T47D (cell line): ENCODE measurements at places on chromosomes 12 and 14.

DNA sequence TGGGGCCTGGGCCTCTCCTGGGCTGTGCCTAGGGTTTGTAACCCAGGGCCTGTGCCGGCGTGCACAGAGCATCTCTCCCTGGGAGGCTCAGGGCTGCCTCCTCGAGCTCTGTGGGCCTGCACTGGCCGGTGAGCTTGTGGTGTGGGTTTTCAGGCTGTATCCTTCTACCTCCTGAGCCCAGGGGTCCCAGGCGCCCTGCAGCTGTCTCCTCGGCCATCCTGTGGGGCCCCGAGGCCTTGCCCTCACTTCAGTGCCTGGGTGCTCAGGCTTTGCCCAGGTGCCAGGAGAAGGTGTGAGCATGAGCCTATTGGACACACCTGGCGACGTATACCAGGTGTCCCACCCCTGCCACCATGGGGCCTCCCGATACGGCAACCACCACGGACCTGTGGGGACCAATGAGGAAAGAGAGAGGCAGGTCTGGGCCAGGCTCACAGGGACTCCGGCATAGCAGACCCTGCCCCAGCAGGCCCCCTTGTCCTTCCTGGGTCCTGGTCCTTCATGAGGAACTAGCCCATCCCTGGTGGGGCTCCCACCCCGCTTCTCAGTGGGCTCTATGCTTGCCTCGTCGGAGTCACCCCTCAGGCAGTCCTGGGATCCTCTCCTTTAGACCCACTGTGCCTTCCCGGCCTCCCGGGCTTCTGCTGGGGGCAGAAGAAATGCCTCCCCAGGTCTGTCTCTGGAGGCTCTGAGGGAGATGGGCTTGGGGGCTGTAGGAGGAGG, 400.2 kb downstream of the TMEM121 start:
- no peak for DNase-seq

- DNase-seq: no peak
Measured at GRCh38 chr12:11729008-11729407, 79.5 kb downstream of the ETV6 start.

DNA sequence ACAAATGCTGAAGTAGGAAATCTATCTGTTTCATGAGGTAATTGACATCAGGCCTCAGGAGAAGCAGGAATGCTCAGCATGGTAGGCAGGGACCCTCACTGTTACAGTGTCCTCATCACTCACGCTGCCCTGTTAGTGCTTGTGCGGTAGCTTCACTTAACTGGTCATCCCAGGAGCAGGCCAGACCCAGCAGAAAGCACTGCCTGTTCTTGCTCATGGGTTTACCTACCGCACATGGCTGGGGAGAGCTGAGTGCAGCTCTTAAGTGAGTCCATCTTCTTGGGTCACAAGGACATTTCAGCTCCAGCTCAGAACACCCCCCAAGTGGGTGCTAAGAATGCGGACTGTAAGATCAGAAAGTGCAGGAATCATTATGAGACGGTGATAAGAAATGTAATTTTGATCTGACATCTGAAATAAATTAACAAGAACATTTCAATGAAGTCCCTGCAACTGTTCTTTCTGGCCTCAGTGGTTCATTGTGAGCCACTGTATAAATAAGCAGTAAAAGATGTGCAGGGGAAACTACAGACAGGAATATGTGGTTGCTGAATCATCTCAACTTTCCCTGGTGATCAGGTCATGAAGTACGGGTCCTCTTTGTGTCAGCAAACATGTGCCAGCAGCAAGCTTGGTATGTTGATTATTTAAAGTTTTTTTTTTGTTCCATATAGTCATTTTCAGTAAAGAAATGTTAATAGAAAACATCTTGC, 757.7 kb upstream of the TMEM132C start:
- DNase-seq: no peak

- DNase-seq: peak; percentile 70
Measured at GRCh38 chr12:42325653-42326474, at the start of the genes PPHLN1 and ZCRB1. PPHLN1 (plus strand) TSS chr12:42326167; CDS start chr12:42335903, 9,736 bp downstream. ZCRB1 (minus strand) TSS chr12:42326094; CDS start chr12:42324102, 1,992 bp downstream.

DNA sequence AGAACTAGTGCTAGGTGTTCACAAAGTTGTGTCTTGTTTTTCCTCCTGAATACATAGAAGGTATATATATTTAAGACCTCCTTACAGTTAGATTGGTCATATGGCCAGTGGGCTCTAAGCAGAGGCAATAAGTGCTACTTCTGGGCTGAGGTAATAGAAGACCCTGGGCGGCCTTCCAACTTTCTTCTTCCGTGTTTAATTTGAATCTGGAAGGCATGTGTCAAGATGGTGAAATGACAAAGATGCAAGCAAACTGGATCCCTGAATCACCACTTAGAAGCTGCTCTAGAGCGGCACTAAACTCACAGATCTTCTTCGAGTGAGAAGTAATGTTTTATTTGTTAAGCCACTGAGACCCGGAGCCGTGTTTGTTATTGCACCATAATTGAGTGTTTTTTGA, 201.0 kb upstream of the GZMB start:
- DNase-seq: no peak

GRCh38 chr12:98894412-98895085, 249.5 kb downstream of the APAF1 start:
- DNase-seq: no peak

DNA sequence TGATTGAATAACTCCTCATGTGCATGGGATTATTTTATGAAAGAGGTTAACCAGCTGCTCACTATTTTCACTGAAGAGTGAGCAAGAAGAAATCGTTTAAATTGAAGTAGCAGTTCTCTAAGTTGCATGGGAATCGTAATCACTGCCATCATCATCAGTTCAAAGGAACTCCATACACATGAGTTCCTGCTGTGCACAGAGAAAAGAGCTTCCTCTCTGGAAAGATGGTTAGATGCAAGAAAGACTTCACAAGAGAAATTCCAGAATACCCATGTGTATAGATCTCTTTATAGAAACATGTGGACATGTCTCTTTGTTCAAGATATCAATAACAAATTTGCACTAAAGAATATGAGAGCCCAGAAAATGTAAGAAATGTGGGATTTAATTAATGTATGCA, 291.3 kb downstream of the PDZRN4 start:
- DNase-seq: no peak

- DNase-seq: no peak
Measured at GRCh38 chr12:88411689-88412088, 168.6 kb downstream of the KITLG start.

- no peak for DNase-seq
Measured at GRCh38 chr14:94374116-94374515, 14.3 kb downstream of the SERPINA1 start.

DNA sequence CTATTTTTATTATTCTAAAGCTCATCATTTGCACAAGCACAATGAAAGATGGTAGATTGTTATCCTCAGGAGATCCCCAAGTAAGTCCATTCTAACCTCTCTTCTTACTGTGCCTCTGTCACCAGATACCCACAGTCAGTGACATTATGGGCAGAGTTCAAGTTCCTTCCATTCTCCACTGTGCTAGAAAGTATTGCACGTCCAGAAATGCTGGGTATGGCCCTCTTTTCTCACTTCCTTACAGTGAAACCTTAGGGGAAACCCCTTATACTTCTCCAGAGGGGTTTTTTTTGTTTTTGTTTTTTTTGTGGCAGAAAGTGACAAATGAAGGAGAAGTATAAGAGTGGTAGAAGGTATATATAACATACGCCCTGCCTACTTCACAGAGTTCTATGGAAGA, 102.9 kb downstream of the DIO2 start:
- DNase-seq: no peak

DNA sequence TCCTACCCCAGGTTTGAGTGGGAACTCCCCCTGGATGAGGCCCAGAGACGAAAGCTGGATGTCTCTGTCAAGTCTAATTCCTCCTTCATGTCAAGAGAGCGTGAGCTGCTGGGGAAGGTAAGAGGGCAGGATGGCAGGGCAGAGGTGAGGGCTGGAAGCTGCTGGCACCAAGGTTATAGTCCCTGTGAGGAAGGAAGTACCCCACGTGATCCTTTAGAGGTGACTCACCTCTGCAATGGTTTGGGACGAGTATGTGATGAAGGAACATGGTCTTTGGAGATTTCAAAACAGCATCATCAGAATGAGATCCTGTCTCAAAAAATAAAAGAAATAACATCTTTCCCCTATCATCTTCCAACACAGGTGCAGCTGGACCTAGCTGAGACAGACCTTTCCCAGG, 9.2 kb upstream of the MYL6B start:
- no peak for DNase-seq

GRCh38 chr12:125583071-125583470, 517.8 kb downstream of the AACS start:
- DNase-seq: no peak

- DNase-seq: no peak
Measured at GRCh38 chr12:51307655-51308593, 16.1 kb downstream of the BIN2 start.

- no peak for DNase-seq
Measured at GRCh38 chr12:8629486-8630033, 16.9 kb upstream of the AICDA start.

GRCh38 chr12:12797794-12798152, 12.3 kb downstream of the APOLD1 start:
- no peak for DNase-seq

DNA sequence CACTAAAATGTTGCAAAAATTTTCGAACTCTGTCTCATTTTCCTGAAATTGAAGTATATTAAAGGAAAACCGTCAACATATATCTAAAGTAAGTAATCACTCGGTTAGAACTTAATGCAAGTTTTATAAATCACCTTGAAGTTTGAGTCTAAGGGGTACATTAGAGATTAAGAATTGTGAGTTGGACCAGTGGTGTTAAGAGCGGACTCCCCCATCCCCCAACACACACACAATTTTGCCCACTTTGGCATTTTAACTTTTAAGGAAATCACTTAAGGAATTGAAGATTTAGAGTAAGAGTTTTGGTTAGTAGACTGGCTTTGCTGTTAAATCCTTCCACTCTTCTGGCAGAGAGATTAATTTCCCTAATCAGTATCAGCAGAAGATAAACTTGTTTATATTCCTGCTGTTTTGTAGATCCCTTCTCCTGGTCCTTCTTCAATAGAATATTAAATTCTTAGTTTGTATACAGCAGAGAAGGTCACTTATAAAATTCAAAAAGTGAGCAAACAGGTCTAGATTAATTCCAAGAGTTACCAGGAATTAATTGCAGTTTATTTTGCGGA, 1.5 kb downstream of the HIF1A start:
- DNase-seq: no peak

DNA sequence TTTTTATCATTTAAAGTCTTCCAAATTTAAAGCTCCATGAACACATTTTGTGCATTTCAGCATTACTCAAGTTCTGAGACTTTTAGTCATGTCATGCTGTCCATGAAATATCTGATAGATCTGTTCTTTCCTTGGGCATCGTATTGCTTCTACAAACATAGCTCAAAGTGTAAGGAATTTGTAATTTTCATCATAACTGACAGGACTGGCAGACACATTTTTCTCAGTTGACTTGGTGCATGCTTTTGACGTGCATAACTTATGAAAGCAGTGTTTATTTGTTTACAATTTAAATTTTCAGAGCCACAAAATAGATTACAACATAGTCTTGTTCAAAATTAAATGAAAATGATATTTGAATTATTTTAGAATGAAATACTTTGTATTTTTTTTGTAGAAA, 812.1 kb upstream of the NOVA1 start:
- no peak for DNase-seq

- peak; percentile 64 for DNase-seq
Measured at GRCh38 chr14:93970585-93970964, 5.8 kb downstream of the ASB2 start.

- DNase-seq: no peak
Measured at GRCh38 chr14:30355431-30355913, 203.5 kb upstream of the G2E3 start.

DNA sequence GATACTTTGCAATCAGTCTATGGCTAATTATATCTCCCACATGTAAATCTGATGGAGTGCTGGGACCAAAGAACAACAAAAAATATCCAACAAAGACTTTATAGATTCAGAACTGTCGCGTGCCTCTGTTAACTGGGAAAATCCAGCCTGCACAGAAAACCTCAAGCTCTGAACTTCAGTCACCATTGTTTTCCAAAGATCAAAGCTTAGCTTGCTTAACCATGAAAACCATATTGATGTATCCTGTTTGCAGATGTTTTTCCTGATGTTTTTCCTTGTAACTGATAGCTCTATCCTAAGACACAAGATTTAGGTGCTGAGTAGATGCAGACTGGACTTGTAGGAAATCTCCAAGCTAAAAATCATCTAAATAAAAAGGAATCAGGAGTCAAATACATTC, 163.7 kb downstream of the GXYLT1 start:
- DNase-seq: no peak

DNA sequence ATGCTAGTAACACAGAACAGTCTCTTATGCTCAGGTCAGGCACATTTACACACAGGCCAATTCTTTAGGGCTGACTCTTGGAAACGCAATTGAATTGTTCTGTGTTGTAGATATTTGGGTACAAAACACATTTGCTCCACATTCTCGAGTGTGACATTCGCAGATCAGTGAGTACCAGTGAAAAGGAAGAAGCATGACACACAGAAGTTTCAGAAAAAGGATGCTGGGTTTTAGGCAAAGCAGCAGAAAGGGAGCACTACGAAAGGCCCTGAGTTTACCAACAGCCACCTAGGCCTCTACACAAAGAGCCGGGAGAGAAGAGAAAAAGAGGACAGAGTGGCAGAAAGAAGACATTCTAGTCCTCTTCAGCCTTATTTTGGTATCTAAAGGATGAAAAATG, 254.4 kb upstream of the BTG1 start:
- no peak for DNase-seq

GRCh38 chr14:50792634-50793068, 38.3 kb downstream of the NIN start:
- DNase-seq: no peak

GRCh38 chr14:52355016-52355431, 40.9 kb downstream of the PTGER2 start:
- DNase-seq: no peak

- no peak for DNase-seq
Measured at GRCh38 chr12:5521456-5522325, 89.8 kb downstream of the NTF3 start.

DNA sequence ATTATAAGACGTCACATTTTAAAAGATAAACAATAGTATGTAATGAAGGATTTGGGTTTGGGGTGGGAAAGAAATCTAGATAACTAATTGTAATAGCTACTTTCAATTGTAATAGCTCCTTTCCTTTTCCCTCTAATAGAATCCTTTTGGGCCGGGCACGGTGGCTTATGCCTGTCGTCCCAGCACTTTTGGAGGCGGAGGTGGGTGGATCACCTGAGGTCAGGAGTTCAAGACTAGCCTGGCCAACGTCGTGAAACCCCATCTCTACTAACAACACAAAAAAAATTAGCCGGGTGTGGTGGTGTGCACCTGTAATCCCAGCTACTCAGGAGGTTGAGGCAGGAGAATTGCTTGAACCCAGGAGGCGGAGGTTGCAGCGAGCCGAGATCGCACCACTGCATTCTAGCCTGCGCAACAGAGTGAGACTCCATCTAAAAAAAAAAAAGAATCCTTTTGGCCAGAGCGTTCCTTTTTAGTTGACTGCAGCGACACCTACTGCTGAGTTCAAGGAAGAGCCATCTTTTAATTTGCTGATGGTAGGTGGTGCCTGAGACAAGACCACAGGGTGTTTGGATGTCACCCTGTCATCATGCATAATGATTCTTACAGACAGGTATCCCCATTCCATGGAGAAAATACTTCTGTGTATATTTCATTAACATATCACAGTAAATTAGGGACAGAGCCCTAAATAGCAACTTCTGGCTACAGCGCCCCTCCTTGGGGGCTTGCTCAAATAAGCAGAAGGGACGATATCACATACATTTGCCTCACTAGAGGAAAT, 79.5 kb downstream of the ARMH4 start:
- DNase-seq: peak; percentile 42

- DNase-seq: no peak
Measured at GRCh38 chr14:100644383-100644782, 57.2 kb upstream of the BEGAIN start.

- DNase-seq: no peak
Measured at GRCh38 chr14:56895154-56895553, 84.9 kb upstream of the OTX2 start.

GRCh38 chr14:106080922-106081321, 554.5 kb downstream of the TMEM121 start:
- DNase-seq: no peak
